ENCODE measurements at places on chromosomes 3 and 15.

- DNase-seq, result no peak
Measured at GRCh38 chr15:85579957-85580694, 199.7 kb downstream of the AKAP13 start.

GRCh38 chr15:60889491-60889890, 339.6 kb downstream of the RORA start:
- DNase-seq, result no peak

GRCh38 chr3:182139627-182140357, 428.1 kb downstream of the SOX2 start:
- DNase-seq, result no peak

- DNase-seq, result no peak
Measured at GRCh38 chr3:43686700-43687498, 3.8 kb upstream of the ABHD5 start.

- no peak for DNase-seq
Measured at GRCh38 chr3:48388966-48389365, 16.9 kb downstream of the FBXW12 start.

DNA sequence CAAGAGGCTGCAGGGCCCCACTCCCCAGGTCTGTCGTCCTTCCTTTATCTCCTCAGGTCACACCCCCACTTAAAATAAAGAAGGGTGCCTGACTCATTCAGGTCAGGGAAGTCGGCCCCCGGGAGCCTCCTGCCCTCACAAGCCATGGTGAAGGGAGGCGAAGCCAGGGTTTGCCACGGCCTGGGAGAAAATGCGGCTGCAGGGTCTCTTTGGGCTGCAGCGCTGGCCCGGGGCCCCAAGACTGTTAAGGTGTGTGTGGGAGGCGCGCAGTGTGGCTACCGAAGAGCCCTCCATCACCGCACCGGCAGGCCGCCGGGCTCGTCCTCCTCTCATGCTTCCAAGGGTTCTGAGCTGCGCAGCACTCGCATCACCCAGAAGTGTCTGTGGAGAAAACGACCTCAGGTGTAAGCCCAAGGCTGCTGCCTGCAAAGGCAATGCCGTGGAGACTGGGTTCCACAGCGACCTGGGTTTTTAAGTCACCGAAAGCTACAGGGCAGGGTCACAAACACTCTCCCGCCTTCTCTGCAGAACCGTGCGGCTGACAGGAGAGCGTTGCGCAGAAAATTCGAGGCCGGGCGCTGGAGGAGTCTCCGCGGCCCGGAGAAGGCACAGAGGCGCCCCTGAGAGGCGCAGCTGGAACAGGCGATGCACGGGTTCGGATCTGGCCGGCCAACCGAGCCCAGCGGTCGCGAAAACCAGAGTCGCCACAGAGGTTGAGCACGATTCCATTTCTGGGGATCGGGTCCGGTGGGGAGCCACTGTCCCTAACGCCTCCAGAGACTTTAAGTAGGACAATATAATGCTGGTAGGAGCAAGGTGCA, 8.7 kb downstream of the FOXL2 start:
- DNase-seq, result no peak

GRCh38 chr3:42814246-42814645, 5.0 kb downstream of the ACKR2 start:
- no peak for DNase-seq

- peak; percentile 67 for DNase-seq
Measured at GRCh38 chr15:89704411-89704810, 13.8 kb downstream of the WDR93 start.

GRCh38 chr15:52121896-52122295, 9.3 kb upstream of the BCL2L10 start:
- DNase-seq, result no peak

DNA sequence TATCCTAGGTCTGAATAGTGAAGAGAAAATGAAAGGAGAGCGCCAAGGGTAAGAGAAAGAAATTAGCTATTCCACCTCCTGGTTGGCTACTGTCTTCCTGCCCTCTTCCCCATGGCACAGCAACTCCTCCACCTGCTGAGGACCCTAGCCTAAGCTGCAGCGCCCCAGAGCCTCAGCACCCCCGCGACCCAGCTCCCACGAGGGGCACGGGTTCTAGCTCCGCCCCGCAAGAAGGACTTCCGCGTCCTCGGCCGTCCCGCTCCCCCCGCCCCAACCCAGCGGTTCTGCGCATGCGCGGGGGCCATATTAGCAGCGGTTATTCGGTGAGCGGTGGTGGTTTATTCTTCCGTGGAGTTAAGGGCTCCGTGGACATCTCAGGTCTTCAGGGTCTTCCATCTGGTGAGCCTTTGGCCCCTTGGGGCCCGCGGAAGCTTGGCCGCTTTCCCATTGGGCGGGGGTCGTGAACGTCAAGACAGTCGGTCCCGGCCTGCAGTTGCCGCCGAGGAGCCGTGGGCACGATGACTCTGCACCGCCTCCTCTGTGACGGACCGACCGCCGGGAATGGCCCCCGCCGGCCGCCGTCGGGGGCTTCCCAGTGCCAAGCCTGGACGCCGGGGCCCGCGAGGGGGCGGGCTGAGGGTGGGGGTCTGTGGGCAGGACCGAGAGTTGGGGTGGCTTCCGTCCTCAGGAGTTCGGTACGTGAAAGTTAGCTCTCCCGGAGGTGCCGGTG, at the start of gene PSMA4:
TSS of gene PSMA4 (plus strand) at position 304 of the 730 bp plus-strand sequence. CDS start 1,484 bp downstream, outside the sequence.
- peak; percentile 84 for DNase-seq

DNA sequence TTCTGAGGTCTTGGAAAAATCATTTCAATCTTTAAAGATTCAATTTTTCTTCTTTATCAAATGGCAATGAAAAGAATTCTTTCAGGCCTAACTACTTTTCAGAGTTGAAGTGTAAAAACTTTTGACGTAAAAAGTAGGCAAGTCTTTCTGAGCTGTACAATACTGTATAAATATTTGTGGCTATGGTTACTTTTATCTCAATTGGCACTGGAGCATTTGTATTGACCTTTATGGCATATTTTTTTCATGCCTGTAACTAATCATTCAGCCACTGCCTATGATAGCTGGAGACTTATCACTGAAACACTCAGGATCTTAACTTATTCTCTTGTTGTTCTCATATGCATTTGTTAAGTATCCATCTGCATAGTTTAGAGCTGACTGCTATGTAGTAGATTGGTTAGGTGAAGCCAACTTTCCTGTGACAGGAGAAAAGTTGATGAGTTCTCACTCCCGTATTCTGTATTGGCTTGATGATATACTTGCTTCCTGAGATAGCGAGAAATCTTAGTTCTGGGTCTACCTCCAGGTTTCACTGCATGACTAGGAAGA, 290.4 kb upstream of the TBL1XR1 start:
- DNase-seq, result peak; percentile 49

DNA sequence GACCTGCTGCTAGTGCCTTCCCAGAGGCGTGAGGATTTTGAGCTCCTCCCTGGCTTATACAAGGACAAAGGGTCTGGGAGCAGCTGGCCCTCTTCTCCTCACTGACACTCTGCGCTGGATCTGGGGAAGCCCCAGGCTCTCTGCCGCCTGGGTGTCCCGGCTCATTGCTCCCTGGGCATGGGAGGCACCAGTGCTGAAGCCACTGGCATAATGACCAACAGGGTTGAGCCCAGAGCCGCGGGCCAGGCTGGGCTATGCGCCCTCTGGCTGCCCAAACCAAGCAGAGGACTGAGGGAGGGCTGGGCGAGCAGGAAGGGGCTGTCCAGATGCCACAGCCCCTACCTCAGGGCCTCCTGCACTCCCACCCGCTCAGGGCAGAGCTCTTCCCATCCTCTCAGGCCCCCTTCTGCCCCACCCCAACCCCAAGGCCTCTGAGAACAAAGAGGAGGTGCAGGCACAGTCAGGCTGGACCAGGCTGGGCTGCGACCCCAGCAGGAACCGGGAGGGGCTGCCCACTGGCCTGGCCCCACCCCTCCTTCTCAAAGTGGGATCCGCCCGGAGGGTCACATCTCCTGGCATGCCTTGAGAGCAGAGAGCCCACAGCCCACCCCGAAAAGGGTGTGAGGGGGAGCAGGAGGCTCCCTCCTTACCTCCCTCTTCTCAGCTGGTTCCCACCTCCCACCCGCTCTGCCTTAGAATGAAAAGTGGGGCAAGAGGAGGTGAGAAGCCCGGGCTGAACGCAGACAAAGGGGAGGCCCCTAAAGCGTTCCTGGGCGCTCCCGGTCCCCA, 1.6 kb downstream of the LINGO1 start:
- DNase-seq, result no peak

DNA sequence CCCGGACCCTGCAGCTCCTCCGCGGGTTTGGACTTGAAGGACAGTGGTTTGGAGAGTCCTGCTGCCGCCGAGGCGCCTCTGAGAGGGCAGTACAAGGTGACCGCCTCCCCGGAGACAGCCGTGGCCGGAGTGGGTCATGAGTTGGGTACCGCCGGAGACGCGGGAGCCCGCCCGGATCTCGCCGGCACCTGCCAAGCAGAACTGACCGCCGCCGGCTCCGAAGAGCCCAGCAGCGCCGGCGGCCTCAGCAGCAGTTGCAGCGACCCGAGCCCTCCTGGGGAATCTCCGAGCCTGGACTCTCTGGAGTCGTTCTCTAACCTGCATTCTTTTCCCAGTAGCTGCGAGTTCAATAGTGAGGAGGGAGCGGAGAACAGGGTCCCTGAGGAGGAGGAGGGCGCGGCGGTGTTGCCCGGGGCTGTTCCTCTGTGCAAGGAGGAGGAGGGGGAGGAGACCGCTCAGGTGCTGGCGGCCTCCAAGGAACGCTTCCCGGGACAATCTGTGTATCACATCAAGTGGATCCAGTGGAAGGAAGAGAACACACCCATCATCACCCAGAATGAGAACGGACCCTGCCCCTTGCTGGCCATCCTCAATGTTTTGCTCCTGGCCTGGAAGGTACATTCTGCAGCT, 634 bp downstream of the MINDY2 start:
- DNase-seq, result peak; percentile 19

- DNase-seq, result peak; percentile 18
Measured at GRCh38 chr3:67083277-67083676, 85.2 kb downstream of the KBTBD8 start.

DNA sequence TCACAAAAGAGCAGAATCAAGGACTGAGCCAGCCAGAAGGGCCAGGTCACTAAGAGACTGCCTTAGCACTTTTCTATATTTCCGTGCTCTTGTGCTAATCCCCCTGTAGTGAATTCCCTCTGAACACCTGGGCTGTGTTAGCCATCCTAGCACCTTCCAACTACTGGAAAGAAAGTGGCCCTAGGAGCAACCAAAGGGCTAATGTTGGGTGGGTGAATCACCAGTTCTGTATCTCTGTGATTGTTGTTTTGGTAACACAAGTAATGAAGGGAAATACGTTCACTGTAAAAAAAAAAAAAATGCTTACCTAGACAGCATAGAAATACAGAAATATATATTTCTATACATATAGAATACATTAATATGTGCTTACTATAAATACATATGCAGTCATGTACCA, 43.9 kb downstream of the PXYLP1 start:
- DNase-seq, result no peak

GRCh38 chr3:16885593-16886302, 993 bp downstream of the PLCL2 start:
- DNase-seq, result no peak

DNA sequence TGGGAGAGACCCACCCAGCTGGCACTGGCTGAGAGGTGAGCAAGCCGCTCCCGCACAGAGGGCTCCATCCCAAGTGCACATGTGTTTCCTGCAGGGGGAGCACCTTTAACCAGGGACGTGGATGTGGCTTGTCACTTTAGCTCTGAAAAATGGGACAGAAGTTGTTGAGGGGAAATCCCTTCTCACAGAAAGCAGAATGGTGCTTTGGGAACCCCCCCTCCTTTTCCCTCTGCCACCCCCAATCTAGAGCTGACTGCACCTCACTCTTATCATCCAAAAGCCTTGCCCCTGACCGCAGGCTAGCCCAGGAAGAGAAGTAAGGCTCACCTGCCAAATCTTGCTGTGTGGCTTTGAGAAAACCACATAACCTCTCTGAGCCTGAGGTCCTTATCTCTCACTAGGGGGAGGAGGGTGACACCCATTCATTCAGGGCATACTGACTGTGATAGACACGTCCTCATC, 77.9 kb downstream of the RPN1 start:
- DNase-seq, result no peak

DNA sequence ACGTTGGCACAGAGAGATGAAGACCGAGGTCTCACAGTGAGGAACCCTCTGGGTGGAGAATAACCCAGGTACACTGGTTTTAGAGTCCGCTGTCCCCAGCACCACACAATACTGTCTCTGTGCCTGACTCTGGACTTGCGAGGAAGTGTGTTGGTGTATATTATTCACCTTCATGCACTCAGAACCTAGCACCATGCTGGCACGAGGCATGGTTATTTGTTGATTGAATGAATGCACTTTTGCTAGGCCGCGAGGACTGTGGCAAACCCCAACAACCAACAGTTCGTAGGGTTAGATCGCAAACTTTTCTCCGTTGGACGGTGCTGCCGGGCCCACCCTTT, 484 bp upstream of the C3orf52 start:
- DNase-seq, result no peak

- DNase-seq, result no peak
Measured at GRCh38 chr3:69454204-69454787, 68.4 kb upstream of the FRMD4B start.

DNA sequence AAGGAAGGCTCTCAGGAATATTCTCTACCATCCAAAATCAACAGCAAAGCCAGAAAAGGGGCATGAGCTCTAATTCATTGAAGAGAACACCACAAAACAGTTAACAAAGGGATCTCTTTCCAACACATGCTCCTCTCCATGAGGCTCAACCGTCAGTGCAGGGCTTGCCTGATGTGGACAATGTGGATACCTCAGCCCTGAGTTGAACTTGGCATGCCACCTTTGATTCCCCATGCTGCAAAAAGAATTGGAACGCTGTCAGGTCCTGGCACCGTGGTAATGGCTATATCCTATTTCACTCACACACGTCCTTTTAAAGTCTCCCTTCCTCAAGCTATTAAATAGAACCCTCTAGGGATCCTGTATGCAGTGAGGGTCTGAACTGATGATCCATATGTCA, 30.7 kb upstream of the IP6K2 start:
- no peak for DNase-seq

- no peak for DNase-seq
Measured at GRCh38 chr15:60975952-60976351, 253.2 kb downstream of the RORA start.

GRCh38 chr3:150319900-150320299, 88.2 kb upstream of the TSC22D2 start:
- DNase-seq, result peak; percentile 96

DNA sequence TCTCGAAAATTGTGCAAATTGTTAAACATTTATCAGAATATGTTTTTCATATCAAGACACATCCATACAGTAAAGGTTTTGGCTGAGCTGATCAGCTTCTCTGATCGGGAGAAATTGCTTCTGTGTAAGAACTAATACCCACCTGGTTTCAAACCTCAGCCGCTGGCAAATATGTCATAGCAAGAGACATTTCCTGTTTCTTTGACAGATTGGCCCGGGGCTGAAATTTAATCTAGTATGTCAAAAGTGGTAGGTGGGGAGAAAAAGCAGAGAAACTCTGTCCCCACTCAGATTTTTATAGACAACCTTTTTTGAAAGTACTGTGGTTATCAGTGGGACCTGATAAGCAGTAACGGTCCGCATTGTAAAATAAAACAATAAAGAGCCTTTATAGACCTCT, 88.8 kb upstream of the SLC24A5 start:
- DNase-seq, result no peak

DNA sequence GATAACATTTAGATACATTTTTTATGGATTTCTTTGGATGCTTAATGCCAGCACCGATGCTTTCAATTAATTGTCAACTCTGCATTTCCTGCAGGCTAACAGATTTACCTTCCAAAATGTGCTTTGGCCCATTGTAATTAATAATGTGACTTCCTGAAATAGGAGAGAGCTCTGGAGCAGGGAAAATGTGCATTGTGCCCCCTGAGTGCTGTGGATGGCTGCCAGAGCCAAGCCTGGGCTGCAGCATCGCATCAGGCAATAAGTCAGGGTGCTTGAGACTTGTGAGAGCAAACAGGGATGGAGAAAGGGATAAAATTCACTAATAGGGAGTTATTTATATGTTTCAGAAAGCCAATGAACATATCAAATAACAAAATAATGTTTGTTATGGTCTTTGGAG, 133.8 kb downstream of the MOBP start:
- DNase-seq, result no peak
